ENCODE measurements at places on chromosomes 12 and 14.

GRCh38 chr12:29691161-29691854 lies 92.4 kb downstream of the TMTC1 start:
- no peak for DNase-seq

- DNase-seq: no peak
Observed at GRCh38 chr14:33134975-33135374, 196.3 kb downstream of the NPAS3 start.

GRCh38 chr12:68686262-68686594 lies 550 bp upstream of the NUP107 start:
- no peak for DNase-seq

GRCh38 chr12:53684654-53685220 lies 8.9 kb upstream of the ATP5MC2 start:
- no peak for DNase-seq

DNA sequence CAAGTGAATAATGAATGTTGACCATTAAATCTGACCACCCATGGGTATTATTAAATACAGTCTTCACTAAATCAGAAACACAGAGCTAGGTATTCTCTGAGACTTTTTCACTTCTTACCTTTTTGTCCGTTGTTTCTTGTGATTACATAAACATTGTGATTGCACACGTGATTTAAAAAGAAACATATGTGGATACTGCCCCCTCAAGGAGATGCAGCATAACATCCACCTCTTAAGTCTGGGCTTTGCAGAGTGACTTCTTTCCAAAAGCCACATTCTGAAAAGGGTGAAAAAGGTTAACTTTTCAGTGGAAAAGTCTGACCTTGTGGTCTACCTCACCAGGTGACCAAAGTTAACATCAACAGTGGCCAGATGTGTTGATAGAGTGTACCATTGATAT lies 185.5 kb upstream of the FAR2 start:
- no peak for DNase-seq

DNA sequence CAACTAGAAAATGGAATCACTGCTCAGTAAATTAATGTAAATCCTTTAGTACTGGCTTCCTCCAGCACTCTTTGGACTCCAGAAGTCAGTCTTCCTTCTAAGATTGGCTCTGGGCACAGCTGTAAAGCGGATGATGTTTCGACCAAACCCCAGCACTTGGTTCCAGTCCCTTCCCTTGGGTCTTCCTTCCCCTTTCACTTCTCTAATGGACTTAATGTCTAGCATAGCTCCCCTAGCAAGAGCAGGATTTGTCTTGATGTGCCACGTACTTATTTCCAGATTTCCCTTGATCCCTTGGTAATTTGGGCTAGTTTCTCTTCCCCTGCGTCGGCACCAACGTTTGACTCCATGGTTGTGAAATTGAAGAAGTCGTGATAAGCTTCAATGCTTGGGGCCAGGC lies 28.3 kb downstream of the C12orf75 start:
- no peak for DNase-seq

DNA sequence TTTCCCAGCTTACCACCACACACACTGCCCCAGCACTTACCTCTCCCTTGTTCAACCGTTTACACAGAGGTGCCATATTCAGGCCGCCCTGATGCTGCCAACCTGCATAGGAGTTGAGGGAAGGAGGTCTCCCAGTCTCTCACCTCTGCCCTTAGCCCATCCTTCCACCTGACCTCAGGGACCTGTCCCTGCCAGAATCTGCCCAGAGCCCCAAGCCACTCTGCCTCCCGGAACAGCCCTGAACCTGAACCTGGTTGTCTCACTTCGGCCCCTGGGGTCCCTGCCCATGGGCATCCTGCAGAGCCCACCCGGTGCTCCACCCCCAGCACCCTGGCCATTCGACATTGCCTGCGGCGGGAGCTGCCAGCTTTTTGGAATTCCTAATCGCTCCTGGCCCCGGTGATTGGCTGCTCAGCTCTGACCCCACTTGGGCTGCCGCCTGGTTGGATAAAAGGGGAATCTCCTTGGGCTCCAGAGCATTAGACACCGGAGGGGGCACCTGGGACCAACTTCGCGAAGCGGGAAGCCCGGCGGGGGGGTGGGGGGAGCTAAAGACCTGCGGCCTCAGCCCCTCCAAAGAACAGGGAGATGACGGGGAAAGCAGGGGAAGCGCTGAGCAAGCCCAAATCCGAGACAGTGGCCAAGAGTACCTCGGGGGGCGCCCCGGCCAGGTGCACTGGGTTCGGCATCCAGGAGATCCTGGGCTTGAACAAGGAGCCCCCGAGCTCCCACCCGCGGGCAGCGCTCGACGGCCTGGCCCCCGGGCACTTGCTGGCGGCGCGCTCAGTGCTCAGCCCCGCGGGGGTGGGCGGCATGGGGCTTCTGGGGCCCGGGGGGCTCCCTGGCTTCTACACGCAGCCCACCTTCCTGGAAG lies at the start of gene VSX2:
Gene VSX2, plus strand, starts transcription at position 476 of the 874 bp plus-strand sequence. Its CDS starts 113 bp downstream, at position 589.
- DNase-seq: no peak

DNA sequence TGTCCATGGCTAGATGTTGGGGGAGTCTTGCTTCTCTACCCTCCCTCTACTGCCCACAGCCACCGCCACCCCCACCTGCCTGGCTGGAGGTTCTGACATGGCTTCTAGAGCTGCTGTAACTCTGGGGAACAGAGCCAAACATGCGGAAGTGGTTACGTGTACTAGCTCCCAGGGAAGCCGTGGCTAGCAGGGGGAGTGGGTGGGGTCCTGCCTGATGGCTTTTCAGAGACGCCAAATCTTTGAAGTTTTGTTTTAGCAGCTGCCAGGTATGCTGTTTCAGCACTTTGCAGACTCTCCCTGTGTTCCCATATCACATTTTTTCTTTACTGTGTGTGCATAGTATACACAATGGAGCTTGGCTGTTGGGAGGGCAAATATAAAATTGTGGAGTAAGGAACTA lies 150.3 kb downstream of the TGFB3 start:
- no peak for DNase-seq

DNA sequence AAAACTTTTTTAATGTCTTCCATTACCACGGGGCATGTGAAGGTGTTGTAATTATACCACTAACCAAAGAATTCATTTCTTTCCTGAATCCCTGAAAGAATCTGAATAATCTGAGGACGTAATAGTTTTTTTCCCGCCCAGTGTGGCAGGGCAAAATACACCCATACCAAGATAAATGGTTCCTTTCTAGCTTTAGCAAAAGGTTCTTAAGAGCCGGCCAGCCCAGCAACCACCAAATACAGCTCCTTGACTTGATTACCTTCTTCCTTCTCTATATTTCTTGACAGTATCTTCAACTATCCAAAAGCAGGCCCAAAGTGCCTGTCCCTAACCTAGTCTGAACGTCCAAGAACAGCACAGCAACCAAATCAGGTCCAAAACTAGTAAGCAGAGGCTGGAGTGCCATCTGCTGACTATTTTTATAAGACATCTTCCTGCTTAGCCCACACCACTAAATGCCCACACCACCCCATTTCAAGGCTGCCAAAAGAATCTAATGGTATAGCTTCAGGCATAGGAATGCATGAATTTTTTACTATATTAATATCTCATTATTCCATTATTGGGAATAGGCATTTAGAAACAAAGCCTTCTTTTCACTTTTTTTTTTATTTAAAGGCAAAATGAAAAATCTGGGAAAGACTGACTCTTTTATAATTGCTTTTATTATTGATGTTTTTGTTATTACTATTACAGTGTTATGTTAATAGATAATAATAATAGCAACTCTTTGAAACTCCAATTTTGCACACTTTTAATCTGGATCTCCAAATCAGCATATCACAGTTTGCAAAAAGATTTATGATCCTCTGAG lies 524.4 kb downstream of the MED13L start:
- DNase-seq: no peak

DNA sequence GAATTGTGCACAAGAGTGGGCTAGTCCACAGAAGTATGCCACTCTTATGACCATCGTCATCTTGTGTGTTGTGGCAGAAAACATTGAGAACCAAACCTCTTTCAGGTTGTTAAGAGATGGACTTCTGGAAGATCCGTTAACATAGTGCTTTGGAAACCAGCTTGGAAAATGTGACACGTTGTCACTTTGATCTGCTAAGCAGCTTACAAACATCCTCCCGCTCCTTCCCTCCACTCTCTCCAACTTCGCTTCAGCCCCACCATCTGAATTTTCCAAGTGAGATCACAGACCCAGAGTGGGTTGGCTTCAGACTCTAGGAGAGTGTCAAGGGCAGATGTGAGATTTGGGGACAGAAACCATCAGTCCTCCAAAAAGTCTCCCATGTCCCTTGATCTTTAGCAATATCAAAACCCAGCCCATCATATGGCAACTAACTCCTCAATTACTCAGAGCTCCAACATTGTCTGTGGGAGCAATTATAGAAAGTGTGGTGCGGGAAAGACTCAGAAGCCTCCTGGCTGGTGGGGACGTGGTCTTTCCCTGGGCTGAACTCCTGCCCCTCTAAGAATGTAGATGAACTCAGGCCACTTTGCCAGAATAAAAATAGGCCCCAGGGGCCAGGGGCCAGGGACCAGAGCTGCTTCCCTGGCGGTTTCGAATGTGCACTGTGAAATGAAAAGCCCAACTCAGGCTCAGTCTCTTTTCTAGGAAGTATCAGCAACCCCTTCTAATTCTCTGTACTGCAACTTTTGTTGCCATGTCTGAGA lies 129.5 kb downstream of the SLC38A6 start:
- DNase-seq: no peak

GRCh38 chr14:25132732-25133422 lies 82.9 kb upstream of the STXBP6 start:
- peak; percentile 38 for DNase-seq

GRCh38 chr12:38490941-38491340 lies 174.4 kb downstream of the ALG10B start:
- no peak for DNase-seq

- no peak for DNase-seq
Observed at GRCh38 chr14:99575043-99576023, 28.7 kb downstream of the CCDC85C start.

DNA sequence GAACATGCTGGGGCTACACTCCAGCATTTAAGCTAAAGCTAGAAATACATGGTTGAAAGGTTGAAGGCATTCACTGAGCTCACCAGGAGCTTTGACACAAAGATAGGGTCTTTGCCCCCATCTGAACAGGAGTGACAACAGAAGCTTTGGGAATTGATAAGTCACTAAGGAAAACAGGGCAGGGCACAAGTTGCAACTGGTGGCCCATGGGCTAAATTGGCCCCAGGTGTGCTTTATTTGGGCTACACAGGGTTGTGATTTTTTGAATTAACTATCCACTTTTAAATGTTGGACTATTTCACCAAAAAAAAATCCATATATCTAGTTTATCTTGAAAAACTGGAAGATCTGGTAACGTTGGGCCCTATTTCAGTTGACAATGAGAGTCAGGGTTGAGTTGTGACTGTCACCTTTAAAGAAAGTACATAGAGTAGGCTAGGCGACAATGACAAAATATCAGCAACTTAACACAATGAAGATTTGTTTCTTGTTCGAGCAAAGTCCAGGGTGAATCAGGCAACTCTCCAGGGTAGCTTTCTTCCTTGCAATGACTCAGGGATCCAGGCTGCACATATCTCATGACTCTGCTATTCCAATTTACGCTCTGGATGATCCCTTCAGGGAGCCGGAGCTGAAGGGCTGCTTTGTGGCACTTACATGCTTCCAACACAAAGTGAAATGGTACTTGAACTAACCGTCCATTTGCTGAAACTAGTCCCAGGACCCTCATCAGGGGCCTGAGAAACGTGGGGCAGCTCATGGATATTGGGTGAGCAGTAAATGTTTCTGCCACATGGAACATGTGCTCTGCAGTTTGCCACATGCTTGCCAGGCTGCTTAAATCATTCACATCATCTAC lies 13.3 kb upstream of the EIF4B start:
- no peak for DNase-seq

DNA sequence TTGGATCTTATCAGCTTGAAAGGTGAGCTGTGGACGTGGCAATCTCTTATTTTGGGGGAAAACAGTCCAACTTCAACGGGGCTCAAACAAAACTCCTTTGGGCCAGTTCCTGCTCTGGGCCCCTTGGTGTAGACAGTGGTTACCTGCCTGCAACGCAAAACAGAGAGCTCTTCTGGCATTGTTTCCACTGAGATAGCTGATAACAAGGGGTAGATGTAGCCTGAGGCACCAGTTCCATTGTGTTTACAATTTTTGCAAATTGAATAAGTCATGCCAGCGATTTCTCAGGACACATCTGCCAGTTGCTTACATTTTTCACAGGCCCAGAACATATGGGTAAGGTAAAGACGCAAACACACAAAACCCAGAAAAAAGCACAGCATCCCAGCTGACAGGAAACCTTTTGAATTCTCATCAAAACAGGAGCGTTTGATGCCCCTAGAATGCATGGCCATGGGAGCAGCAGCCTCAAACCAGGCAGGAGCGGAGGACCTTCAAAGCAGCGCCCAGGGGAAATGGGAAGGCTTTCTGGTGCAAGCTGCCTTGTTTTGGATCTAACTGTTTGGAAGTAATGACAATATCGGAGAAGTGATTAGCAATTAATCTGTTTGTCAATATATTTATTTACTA lies 259.7 kb downstream of the AACS start:
- no peak for DNase-seq

GRCh38 chr12:59650588-59651228 lies 54.9 kb downstream of the SLC16A7 start:
- no peak for DNase-seq

DNA sequence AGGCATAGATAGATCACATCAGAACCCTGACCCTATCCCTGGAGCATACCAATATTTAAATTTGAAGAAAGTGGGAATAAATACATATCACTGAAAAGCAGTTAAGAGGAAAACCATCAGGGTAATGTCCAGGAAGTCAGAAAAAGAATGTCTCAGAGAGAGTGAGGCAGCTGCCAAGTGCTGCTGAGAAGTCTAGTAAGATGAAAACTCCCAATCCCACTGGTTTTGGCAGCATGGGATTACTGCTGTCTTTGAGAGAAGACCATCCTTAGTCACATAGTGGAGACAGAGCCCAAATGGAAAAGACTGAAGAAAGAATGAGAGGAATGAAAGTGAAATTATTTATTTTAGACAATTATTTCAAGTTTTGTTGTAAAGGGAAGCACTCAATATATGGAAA lies 11.5 kb upstream of the TSPAN8 start:
- no peak for DNase-seq

GRCh38 chr12:622416-622815 lies 40.8 kb downstream of the NINJ2 start:
- DNase-seq: no peak

GRCh38 chr12:31647086-31647491 lies 12.4 kb upstream of the ETFBKMT start:
- no peak for DNase-seq

- no peak for DNase-seq
Observed at GRCh38 chr14:23175823-23176222, 7.6 kb downstream of the SLC7A8 start.

- peak; percentile 53 for DNase-seq
Observed at GRCh38 chr12:47744005-47744651, 14.6 kb downstream of the RAPGEF3 start.

Data from activated CD4-positive, CD25-positive, alpha-beta regulatory T cell treated with anti-CD3 and anti-CD28 coated beads, Interleukin-2, amount 50 U/mL, for 72 hours (primary cell).